Cardiac muscle cell (in vitro differentiated cells and primary cell): ENCODE measurements at places on chromosomes 2 and 18. TPM values are rescaled to one million over a fixed set of nuclear protein-coding genes. Genes with fewer than 3 reads are reported as not detected.
A peak's percentile ranks its signal among the peaks of the same experiment; 100 is the strongest.

Gene NFU1
- 78.8 and 82.6 TPM in 2 replicates for total RNA-seq

Gene GALR1
- total RNA-seq = not detected in 2 replicates

Gene SLC8A1
- 492 and 682 TPM in 2 replicates for total RNA-seq

Gene DCDC2C
- total RNA-seq = not detected in 2 replicates

DNA sequence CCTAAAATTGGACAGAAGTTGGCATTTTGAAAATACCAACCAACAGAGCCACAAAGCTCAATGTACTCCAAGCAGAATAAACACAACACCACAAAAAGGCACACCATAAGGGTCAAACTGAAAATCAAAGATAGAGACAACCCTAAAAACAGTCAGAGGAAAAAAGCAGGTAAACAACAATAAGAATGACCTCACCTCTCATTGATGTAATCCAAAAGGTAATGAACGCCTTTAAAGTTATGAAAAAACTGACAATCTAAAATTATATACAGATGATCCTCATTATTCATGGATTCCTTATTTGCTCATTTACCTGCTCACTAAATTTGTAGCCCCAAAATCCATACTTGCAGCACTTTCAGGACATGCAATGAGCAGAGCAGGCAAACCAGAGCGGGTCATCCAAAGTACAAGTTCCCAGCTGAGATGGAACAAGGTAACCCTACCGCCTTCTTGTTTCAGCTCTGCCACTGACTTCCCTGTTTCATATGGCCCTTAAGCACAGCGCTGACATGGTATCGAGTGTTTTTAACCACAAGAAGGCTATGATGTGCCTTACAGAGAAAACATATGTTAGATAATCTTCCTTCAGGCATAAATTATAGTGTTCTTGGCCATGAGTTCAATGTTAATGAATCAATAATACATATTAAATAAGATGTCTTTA, 17.0 kb downstream of the RTN4 start:
- no peak for DNase-seq

DNA sequence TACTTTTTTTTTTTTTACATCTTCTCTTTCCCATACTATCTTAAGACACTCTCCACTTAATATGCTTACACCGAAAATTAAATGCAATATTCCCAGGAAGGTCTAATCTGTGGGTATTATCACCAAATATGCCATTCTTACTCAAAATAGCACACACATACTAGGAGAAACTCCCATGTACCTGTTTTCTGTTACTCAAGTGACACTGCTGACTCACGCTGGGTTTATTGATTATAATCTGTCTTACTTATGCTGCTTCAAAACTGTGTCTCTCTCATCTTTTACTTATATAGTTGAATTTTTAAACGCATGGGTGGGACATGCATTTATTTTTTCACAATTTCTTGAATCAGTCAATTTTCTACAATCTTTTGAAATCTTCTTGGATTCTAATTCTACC, 29.9 kb downstream of the MRPL19 start:
- DNase-seq = no peak

DNA sequence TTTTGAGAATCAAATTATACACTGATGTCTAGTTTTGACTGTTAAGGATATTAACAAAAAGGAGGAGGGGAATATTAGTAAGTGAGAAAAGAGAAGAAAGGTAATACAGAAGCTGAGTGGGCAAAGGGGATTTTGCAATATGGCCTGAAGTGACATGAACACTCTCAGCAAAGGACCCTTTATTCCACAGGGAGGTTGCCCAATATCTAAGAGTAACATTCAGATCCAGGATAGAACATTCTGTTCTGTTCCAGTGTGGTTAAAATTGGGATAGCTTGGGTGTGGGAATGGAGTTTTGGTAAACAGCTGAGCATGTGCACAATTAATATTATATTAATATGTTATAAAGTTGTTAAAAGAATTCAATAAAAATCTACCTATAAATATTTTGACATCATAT, 120.1 kb downstream of the ZNF385B start:
- peak; percentile 25 for DNase-seq

DNA sequence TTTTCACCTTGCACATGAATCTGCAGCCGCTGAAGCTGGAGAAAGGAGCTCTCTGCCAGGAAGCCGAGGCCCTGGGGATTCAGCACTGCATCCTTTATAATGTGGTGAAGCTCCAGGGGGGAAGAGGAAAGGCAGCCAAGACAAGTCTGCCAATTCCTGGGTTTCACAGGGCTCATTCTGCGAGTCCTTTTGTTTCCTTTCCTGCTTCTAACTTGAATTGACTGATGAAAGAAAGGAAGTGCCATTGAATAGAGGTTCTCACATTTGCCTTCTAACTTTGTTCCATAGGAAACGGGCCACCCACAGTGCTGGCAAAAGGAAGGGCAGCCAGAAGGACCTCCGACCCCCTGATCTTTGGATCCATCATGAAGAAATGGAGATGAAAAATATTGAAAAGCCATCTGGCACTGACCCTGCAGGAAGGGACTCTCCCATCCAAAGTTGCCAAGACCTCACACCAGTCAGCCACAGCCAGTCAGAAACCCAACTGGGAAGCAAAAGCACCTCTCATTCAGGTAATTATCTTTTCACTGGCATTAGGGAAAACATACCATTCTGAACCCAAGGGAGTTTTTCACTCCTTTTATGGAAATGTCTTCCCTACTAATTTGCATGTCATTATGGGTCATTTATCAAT, 765.4 kb downstream of the MBD2 start:
- peak; percentile 68 for DNase-seq

Gene MBD5
- 17.7 and 44.5 TPM in 2 replicates for total RNA-seq

Gene CEBPZOS
- total RNA-seq = 10.6 and 17.7 TPM in 2 replicates

Gene INHBB
- total RNA-seq = not detected in 2 replicates

DNA sequence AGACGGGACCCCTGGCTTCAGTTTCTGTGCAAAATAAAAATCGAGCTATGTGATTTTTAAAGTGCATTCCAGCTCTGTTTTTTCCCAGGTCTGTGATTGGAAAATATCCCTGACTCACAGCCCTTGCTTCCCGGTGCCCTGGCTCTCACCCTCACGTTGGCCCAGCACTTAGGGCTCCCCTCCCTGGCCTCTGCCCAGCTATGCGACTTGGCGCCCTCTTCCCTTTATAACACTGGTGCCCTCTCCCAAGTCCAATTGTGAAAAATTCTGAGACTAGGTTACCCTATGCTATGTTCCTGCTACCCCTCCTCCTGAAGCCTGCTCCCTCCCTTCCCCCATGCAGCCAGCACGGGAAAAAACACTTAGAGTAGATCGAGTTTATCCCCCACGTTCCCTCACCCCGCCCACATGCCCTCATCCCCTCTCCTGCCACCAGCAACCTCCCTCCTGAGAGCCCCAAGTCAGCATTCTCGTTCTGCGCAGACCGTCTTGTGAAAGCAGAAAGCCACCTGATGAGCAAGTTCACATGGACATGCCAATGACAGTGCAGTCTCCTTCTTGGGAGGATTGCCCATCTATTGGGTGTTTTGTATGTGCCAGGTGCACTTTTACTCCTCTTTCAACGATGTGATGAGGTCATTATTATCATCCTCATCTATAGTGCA, 228.8 kb downstream of the VAPA start:
- no peak for DNase-seq

- peak; percentile 90 for DNase-seq
Measured at GRCh38 chr2:219171231-219171651, 1.4 kb upstream of the SLC23A3 start.

Gene LCT
- 0.03 TPM in 1 of 2 replicates, not detected in the other for total RNA-seq

DNA sequence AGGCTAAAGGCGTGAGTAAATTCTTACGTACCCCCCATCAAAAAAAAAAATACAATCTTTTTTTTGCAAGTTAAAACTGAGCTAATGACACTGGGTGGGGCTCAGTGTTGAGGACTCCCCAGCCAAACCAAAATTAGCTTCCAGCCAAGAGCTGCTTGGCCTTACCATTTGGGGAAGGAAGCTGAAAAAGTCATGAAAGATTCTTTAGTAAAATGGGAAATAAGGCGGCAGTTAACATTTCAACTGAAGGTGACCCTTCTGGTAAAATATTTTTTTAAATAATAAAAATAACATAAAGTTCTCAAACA, 16.4 kb downstream of the SMAD7 start:
- no peak for DNase-seq
